Stimulated activated naive CD8-positive, alpha-beta T cell treated with anti-CD3 and anti-CD28 coated beads, Interleukin-15, amount 100 ng/mL, for 72 hours (primary cell): ENCODE measurements at places on chromosomes 4 and X.

DNA sequence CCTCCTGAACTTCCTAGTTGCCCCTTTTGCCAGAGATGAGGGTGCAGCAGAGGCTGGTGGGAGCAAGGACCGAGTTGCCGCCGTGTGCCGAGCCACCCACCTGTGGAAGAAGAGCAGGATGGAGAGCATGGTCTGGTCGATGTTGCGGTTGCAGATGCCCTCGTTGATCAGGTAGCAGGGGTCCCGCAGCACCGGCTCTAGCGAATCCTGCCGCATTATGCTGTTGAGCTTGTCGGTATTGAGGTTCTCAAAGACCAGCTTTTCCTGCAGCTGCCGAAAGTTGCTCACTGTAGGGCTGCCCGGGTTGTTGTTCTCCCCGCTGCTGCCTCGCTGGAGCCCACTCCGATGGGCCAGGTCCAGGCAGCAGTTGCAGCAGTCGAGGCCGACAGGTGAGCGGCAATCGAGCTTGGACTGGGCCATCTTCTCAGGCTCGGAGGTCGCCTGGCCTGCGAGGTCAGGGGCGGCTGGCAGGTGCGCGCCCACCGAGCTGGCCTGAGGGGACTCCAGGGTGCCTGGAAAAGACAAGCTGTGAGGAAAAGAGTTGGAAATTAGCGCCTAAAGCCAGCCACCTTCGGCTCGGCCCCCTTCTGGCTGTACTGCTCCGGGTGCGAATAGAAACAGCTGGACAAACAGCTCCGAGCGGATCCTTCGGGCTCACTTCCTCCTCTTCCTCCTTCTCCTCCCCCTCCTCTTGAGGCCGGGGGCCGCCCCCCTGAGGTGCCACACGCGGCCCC is 420 bp downstream of the TSC22D3 start:
- peak; percentile 4 for DNase-seq

GRCh38 chrX:100417681-100418080 is 7.6 kb upstream of the PCDH19 start:
- DNase-seq, result no peak

DNA sequence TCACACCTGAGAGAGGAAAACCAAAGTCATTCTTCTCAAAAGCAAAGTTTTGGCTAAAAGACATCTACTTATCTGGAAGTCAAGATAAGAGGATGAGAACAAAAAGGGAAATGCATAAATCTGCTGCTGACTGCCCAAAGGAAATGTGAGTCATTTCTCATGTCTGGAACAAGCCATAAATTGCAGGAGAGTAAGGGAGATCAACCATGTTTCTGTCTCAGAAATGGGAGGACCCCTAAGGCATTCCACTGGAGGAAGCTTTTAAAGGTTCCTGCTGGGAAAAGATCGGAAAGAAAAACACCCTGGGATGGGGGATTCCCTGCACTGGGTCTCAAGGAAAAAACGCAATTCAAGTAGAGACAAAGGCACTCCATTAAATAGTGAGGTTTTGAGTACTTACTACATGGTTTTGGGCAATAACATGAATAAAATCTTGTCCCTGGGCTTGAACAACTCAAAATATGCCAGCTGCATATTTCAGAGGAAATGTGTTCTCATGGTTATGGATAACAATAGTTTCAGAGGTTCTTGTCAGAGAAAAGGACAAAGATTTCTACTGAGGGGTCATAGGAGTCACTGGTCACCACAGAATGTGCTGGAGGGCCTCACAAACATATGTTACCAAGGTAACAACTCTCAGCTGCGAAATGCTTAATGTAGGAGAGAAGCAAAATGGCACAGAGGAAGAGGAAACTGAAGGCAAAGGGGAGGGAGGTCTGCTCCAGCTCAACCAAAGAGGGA is 19.3 kb downstream of the GPR143 start:
- no peak for DNase-seq

GRCh38 chrX:51395480-51395809 is 62.8 kb downstream of the NUDT10 start:
- no peak for DNase-seq

DNA sequence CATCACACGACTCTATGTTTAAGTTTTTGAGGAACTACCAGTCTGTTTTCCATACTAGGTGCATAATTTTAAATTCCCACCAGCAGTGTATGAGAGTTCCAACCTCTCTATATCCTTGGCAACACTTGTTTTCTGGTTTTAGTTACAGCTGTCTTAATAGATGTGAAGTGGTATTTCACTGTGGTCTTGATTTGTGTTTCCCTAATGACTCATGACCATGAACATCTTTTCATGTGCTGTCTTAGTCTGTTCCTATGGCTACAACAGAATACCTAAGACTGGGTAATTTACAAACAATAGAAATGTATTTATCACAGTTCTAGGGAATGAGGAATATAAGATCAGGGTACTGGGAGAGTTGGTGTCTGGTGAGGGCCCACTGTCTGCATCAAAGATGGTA is 51.5 kb upstream of the GPR78 start:
- DNase-seq, result no peak

DNA sequence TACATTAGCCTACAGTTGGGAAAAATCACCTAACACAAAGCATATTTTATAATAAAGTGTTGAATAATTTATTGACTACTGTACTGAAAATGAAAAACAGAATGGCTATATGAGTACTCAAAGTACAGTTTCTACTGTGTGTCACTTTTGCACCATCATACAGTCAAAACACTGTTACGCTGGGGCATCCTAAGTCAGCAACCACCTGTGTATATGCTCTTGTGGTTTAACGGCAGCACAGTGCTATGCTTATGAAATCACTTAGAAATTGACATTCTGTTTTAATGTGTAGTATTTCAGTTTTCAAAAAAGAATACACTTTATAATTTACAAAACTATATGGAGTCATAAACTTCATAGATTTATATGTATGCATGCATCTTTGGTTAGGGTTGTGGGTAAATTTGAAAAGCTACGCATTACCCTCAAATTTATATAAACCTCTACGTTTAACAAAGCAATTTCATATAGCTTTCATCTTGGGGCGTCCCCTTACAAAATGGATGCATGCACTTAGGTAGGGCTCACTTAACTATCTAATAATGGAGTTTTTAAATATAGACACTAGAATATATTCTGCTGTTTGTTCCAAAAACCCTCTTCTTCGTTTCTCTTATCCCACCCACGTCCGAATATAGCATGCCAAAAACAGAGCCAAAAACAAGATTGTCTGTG is 690 bp upstream of the NEIL3 start:
- DNase-seq, result peak; percentile 6

- no peak for DNase-seq
Observed at GRCh38 chrX:55159551-55159950, 60.6 kb upstream of the PAGE5 start.

DNA sequence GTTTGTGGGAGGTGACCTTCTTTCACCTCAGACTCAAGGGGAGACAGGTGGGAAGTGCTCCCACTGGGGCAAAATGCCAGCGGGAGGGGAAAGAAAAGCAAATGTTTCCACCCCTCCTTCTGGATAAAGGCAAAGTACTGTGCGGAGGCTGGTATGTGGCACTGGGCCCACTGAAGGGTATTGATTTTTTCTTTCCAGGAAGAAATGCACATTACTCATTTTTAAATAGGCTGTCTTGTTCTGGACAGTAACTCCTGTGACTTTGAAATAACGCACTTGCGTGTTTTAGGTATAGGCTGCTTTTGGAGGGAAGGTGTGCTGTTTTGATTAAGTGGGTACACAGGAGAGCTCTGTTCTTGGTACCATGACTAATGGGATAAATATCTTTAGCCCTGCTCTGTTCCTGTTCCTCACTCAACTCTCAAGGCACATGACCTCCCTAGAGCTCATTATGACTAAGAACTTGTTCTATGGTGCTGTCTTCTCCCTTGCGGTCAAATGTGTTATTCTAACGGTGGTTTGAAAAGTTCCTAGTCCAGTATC is 40.7 kb upstream of the MBTPS2 start:
- DNase-seq, result no peak

DNA sequence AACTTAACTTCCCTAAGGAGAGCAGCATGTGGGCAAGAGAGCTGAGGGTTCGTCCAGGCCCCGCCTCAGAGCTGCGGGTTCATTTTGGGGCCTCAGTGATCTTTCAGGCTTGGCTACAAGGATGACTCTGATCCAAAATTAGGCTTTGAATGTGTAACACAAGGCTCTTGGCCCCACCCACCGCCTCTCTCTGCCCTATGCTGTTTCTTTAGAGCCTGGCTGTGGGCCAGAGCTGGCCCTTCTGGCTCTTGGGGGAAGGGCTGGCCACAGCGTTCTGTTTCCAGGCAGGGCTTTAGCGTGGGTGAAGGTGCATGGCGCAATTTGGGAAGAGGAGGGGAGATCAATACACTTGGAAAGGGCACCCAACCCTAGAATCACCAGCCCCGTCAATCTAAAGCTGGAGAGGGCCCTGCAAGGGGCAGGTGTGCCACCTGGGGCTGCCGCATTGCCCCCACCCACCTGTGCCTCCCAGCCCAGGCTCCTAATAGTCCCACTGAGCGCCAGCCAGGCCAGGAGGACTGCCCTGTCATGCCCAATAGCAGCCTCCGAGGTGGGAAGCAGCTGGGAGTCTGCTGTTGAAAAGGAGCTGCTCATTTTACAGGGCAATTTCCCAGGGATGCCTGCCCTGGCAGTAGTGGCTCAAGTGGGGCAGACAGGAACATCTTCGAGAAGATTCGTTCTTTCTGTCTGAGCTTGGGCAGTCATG is 84.5 kb upstream of the MAML3 start:
- no peak for DNase-seq
